ENCODE measurements at places on chromosomes 11 and 22.

DNA sequence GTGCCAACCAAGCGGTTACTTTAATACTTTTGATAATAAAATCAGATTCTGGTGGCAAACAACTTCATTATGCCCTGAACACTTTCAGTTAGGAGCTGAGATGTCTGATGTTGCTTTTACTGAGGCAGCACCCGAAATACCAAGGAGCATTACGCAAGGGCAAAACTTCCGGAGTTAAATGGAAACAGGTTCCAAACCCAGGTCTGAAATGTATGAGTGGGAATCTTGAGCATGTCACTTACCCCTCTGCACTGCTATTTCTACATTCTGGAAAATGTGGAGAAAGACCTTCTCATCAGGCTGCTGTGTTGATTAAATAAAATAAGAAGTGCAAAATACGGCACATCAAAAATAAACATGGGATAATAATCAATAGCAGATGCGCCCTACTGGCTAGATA lies 315.1 kb downstream of the LARGE1 start:
- DNase-seq = no peak

DNA sequence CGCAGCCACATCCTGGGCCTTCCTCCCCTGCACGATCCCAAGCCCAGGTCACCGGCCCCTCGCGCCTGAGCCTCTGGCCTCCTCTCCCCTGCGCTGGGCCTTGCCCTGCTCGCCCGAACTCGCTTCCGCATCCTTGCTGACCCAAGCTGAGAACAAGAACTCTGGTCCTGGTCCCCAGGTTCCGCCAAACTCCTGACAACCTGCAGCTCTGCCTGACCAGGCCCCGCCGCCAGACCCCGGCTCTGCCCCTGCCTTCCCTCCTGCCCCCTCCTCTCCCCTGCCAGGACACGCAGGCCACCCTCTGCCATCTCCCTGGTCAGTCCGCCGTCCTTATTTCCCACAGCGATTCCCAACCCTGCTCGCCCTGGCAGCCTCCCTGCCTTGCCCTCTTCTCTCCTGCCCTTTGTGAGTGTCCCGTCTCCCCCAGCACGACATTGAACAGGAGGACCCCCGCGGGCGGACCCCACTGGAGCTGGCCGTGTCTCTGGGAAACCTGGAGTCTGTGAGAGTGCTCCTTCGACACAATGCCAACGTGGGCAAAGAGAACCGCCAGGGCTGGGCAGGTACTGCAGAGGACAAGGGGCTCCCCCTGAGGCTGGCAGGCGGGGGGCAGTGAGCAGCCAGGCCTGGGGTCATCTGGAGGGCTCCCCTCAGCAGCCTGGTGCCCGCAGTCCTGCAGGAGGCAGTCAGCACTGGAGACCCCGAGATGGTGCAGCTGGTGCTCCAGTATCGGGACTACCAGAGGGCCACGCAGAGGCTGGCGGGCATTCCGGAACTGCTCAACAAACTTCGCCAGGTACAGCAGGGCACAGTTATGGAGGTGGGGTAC lies 762 bp downstream of the ANKRD13D start:
- DNase-seq = no peak

- no peak for DNase-seq
These were observed 20.6 kb upstream of the ST3GAL4 start for GRCh38 chr11:126334659-126335462.

DNA sequence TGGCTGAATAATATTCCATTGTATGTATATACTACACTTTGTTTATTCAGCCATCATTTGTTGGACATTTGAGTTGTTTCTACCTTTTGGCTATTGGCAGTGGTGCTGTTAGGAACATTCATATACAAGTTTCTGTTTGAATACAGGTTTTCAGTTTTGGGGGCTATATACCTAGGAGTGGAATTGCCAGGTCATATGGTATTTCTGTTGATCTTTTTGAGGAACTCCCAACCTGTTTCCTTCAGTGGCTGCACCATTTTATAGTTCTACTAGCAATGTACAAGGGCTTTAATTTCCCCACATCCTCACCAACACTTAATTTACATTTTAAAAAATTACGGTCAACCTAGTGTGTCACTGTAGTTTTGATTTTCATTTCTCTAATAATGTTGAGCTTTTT lies 54.6 kb downstream of the HSD17B12 start:
- no peak for DNase-seq

DNA sequence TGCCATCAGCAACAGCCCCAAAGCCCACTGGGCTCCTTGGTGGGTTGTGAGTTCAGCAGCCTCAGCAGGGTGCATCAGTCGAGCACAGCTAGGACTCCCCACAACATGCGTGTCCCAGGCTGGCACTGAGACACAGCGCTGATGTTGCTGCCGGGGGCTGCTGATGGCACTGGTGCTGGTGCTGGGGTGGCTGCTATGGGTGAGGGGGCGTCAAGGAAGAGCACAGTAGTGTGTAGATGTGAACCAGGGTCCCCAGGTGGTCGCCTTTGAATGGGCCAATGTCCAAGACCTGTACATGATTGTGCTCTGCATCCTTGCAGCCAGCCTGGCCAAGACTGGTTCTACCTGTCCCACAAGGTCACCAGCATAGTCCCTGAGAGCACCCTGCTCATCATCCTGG lies 121.3 kb upstream of the SERPIND1 start:
- DNase-seq = no peak

DNA sequence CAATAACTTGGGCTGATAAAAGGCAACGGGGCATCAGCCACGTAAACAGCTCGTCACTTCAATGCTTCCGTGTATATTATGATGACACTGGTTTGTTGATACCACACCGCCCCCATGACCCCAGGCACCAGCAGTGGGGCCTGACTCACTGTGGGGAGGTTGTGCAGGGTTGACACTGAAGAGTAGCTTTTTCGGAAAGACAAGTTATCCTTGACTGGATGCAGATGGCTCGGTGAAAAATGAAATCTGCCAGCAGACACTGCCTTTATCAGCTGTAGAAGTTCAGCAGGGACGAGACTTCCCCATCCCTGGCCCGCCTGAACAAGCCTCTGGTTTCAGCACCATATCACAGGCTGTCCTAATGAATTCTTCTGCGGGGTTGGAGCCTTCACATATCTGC lies 55.6 kb downstream of the WT1 start:
- no peak for DNase-seq

GRCh38 chr11:44235765-44236201 lies 74.2 kb downstream of the ALX4 start:
- no peak for DNase-seq

GRCh38 chr22:40434745-40435144 lies 64.4 kb downstream of the SGSM3 start:
- no peak for DNase-seq

DNA sequence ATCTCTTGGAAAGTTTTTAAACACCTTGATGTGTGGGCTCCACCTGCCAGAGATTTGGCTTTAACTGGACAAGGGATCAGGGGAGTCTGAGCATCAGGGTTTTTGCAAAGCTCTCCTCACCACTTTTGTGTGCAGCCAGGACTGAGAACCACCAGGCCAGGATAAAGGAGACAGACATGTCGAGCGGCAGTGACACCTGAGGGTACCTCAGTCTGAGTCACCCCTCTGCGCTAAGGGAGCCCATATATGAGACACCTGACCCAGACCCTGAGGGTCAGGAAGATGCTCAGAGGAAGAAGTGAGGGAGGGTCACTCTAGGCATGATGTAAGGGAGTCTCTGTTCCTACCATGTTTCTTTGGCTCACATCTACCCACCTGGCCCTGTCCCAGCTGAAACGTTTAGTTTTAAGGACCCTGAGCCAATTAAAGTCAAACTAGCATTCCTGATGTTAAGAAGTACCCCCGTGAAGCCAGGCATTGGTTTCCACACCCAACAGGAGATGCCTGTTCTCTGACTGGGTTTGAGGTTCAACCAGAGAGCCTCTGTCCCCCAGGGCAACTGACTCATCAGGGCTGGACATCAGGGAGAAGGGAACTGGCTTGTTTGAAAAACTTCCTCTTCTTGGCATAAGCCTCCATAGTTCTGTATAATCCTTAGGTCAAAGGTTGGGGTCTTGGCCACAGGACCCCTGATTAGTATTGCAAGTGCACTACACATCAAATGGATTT lies 72.4 kb upstream of the BIRC3 start:
- DNase-seq = no peak

DNA sequence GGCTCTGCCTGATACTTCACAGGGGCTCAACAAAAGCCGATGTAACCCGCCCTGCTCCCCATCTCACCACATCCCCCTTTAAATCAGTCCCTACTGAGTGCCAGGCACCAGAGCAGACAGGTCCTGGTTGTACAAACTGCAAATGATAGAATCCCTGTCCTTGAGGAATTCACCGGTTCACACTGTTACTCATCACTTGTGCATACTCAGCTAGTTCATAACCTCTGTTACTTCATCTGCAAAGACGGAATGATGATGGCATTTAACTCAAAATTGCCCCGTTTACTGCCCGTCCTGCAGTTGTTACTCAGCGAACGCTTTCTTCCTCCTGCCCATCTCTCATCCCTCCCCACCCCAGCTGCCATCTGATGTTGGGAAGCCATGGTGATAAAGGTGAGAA lies 384.7 kb downstream of the OPCML start:
- no peak for DNase-seq

DNA sequence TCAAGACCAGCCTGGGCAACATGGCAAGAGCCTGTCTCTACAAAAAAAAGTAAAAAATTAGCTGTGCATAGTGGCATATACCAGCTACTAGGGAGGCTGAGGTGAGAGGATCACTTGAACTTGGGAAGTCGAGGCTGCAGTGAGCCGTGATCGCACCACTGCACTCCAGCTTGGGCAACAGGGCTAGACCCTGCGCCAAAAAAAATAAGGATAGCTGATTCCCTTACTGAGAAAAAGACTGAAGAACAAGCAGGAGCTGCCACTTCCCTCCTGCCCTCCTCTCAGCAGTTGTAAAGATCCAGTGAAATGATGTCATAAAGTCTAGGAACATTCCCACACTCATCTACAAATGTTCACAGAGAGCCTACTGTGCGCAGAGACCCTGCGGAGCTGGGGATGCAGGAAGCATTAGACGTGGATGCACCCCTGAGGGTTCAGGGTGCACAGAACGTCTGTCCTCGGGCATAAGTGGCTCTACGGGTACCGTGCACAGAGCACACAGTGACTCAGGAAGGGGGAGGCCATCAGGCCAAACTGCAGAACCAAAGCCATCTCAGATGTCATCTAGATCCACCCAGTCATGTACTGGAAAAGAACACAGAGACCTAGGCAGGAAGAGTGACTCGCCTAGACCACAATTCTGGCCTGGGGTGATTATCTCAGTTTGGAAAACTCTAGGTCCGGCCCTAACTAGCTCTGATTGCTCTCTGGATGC lies 11.7 kb downstream of the SEC14L2 start:
- no peak for DNase-seq

DNA sequence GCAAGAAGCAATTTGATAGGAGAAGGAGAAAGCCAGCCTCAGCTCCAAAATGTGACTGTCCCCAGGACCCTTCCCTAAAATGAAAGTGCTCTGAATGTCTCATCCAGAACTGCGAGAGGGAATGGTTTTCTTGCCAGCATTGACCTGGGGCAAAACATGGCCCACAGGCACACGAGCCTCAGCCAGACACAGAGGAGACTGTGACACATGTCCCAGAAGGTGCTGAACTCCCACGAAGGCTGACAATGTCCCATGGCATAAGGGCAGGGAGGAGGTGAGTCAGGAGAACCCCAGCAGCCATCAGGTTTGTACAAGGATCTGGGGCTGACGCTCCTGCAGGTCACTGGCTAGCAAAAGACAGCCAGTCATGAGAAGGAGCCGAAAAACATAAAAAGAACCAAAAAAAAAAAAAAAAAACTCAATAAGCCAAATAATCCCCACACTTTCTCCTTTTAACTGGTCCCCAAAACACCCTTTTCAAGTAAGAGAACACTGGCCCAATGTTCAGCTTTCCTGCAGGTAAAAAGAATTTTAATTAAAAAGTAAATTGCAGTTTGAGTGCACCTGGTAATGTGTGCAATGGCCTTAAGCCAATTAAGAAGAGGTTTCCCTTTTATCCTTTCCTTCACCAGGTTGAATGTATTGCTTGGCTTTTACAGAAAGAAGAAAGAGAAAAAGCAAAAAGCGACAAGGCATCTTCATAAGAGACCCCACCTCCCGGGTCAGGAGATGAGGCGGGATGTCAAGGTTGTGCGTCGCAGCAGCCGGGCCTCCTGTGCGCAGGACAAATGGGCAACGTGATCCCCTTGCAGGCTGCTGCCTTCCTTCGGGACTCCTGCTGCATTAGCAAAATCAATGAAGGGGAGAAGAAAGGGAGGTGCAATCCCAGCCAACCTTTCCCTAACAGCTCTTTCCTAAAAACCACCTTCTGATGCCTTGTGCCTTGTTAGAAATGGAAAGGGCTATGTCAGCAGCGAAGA lies 43.6 kb downstream of the GALNT18 start:
- DNase-seq = no peak

DNA sequence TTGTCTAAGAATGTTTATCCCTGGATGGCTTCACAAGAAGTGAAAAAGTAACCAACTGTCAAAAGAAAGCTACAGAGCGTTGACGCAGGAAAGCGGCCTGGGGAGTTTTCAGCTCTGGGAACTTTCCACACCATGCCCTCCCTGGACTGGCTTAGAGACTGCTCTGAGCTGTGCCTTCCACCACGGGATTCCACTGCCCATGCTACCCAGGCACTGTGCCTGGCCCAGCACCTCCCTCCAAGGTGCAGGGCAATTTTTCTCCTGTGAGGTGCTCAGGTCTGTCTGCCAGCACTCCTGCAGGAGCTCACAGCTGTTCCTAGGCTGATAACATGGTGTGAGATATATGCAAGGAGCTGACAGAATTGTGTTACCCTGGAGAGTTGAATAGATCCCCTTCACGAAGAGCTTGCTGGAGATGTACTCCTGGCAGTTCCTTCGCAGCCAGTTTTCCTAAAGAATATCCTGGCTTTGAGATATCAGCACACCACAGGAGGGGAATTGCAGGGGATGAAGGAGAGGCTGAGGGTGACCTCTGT lies 258.3 kb upstream of the B3GAT1 start:
- DNase-seq = no peak

All from activated T-cell treated with anti-CD3 and anti-CD28 coated beads for 4 hours (primary cell).